ENCODE measurements at places on chromosomes 7 and 10. TPM values are rescaled to one million over a fixed set of nuclear protein-coding genes. Genes with fewer than 3 reads are reported as not detected.

CALML3 gene
- 0.17 TPM for polyA plus RNA-seq

CLDN3 gene
- not detected for polyA plus RNA-seq

DGKI gene
- polyA plus RNA-seq: 24.4 TPM

WNT8B gene
- not detected for polyA plus RNA-seq

SPDYE6 gene
- 0.46 TPM for polyA plus RNA-seq

ARHGEF35 gene
- not detected for polyA plus RNA-seq

MYL7 gene
- polyA plus RNA-seq: 2.4 TPM
